Lung (tissue), 17 donors: ENCODE measurements at places on chromosomes 2 and 18. TPM values are rescaled to one million over a fixed set of nuclear protein-coding genes. Genes with fewer than 3 reads are reported as not detected.

The NETO1 gene
- not detected for total RNA-seq

The PEX13 gene
- total RNA-seq: 45.1 TPM

The SCG2 gene
- 1.5 TPM for total RNA-seq

The SNTG2 gene
- total RNA-seq: 1.8 TPM

The SPC25 gene
- total RNA-seq: 2.1 TPM

The C1GALT1C1L gene
- 1.4 TPM for total RNA-seq

The RAB27B gene
- 21.5 TPM for total RNA-seq

The EFHD1 gene
- total RNA-seq: 8.6 TPM

The OR6B3 gene
- total RNA-seq: not detected

The UGT1A6 gene
- total RNA-seq: 2.3 TPM

The AQP12B gene
- not detected for total RNA-seq

The KIDINS220 gene
- 211 TPM for total RNA-seq

The AMER3 gene
- total RNA-seq: 0.09 TPM
